ENCODE measurements at places on chromosomes 2 and 18.

GRCh38 chr2:30662268-30663131 is 144.7 kb downstream of the CAPN13 start:
- no peak for DNase-seq

- DNase-seq = no peak
Observed at GRCh38 chr18:67117804-67118203, 398.7 kb downstream of the DSEL start.

- DNase-seq = no peak
Observed at GRCh38 chr2:174708713-174709112, 55.6 kb downstream of the CHRNA1 start.

DNA sequence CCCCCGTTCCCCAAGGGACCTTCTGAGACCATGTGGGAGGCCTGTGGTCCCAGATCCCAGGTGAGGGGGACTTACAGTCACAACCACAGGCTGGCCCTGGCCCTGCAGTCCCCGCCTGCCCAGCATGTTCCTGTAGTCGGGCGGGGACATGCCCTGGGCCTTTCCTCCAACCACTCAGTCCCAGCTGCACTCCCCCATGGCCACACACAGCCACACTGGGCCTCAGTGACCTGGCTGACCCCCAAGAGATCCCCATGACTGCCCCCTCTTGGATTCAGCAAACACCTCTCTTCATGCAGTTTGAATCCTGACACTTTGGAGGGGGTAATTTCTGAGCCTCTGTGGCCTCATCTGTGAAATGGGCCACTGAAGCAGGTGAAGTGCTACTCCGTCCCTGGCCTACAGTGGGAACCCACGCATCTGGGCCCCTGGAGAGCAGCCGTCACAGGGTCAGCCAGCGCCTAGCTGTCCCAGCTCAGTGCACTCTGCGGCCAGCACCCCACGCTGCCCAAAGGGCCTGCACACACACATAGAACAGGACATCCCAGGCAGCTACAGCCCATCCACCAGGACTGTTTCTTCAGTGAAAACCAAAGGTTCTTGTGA is 12.7 kb upstream of the ARHGEF4 start:
- DNase-seq = no peak

DNA sequence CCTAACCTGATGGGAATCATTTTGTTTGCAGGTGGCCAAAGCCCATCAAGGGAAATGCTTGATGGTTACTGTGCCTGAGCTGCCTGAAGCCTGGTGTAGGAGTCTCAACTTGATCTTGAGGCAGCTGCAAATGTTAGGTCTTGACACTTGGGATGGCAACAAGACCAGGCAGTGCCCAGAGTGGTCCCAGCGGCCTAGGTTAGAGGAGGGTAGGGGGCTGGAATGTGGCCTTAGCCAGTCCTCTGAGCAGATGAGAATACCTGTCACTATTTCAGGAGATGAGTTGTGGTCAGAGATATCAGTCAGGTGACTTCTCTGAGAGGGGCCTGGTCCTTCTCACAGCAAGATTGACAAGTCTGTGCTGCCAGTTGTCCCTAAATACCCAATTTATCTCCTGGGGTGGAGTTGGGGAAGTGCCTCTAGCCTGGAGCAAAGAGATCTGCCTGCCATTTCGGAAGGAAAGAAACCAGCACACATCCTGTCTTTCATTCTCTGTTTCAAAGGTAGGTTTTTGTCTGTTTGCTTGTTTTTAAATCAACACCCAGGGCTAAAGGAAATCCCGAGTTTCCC is 13.4 kb downstream of the SPTBN1 start:
- DNase-seq = no peak

DNA sequence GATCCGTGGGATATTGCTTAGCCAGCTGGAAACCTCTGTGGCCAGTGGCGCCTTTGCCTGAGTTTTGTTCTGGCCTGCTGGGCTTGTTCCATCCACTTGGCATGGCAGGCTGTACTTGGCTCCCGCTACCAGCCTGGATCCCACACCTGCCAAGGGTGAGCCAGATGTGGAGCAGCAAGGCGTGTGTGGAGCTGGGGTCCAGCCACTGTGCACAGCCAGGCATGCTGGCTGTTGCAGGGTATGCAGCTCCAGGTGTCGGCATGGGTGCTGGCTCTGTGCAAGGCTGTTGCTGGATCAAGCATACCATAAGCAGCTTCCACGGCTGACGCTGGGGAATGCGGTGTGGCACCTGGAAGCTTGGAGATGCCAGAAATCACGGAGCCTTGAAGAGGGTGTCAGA is 34.5 kb downstream of the PTPN4 start:
- DNase-seq = no peak

DNA sequence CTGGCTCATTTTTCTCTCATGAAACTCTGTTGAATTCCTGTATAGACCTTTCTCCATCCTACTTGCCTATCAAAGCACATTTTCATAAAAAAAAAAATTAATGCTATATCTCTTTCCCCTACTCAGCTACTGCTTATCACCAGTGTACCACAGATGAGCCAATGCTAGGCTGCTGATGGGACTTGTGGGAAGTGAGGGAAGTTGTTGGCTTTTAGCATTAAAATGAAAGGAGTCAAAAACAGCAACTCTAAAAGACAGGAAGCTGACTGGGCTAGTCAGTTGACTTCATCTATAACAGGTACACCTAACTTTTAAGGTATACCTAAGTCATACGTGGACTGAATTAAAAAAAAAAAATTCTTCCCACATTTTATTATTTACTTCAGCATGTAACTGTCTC is 102.1 kb downstream of the FAM117B start:
- no peak for DNase-seq

DNA sequence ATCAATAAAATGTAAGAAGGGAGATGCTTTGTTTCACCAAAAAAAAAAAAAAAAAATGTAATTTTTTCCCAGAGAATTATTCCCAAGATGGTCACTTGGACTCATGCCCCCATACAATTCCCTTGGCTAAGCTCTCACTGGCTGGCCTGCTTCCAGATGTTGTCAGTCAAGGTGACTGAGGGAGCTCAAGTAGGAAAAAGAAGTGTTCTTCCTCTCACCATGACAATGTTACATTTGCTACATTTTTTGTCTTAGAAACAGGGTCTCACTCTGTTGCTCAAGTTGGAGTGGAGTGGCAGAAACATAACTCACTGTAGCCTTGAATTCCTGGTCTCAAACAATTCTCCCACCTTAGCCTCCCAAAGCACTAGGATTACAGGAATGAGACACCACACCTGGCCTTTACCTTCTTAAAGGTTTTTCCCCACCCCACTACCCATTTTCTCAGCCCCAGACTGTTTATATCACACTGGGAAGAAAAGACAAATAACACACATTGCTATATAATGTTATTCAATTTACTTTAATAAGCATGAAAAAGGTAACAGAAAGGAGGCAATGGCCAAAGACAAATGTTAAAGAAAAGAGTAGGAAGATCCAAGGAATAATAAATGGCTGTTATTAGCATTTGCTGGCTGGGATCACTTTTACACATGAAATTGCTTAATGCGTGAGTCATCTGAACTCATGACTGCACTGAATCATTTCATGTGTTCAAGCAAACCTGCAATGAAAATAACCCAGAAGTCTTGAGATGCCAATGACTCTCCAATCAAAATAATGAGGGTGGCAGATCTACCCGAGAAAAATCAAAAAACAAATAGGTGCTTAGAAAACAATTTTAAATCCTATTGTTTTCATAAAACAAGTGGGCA is 45.2 kb downstream of the ACVR1 start:
- no peak for DNase-seq

DNA sequence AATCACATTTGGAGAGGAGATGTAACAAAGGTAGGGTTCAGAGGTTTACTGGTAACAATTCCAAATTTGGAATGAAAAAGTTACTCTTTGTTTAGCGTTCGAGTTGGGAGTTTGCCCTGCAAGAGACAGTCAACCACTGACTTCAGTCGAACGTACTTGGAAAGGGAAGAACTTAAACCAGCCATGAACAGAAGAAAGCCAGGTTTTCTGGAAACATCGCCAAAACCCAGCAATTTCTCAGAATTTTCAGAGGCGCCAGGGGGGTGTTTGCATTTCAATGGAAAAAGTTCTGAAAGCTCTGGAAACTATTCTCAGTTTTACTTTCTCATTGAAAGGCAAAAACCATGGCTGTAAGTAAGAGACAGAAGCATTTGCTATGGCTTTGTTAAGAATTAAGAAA is 28.5 kb upstream of the AQP4 start:
- DNase-seq = no peak

DNA sequence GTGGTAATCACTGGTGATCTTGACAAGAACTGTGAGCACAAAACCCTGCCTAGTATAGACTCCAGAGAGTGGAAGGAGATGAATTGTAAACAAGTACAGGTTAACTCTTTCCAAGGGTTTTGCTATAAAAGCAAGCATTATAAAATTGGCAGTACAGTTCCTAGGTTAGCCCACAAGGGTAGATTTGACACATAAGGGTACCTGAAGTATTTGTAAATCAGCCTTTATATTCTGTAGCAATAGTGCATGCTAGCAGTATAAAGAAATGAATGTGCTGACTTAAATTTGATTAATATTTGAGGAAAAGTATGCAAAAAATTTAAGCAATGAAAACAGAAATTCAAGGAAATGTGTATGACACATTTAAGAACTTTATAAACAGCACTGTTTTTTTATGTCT is 42.4 kb downstream of the SP3 start:
- DNase-seq = no peak

DNA sequence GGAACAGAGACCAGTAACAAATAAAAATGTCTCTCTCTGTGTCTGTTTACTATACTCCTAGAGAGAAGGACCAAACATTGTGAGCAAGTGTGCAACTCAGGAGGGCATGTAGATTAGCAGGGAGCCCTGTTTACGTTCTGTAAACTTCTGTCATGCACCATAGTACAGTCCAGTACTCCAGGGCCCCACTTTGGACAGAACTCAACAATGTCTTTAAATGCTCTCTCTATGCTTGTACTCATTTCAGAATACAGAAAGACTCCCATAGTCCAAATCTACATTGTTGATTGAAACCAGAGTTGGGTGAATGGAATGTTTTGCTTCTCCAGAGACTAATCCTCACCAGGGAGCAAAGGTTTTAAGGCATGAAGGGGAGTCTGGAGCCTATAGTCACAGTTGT is 934.8 kb downstream of the NRXN1 start:
- no peak for DNase-seq

- DNase-seq = no peak
Observed at GRCh38 chr18:79720359-79720733, 40.7 kb downstream of the CTDP1 start.

GRCh38 chr2:42010743-42011298 is 37.0 kb upstream of the PKDCC start:
- no peak for DNase-seq

- DNase-seq = no peak
Observed at GRCh38 chr2:215693193-215693998, 257.5 kb upstream of the FN1 start.

DNA sequence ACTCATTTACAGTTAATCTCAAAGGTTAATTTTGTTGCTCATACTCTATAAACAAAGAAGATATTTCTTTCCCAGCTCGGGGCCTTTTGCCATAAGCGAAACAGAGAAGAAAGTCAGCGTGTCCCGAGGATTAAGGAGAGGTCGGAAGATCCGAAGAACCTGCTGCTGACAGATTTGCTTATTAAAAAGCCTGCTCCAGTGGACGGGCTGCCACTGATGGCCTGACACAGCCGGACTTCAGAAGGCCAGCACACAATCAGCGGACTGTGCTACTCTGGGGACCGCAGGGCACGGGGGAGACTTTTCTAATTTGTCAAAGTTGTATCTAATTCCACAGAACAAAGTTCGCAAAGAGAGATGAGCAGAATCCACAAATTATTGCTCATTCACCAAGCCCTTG is 315.4 kb downstream of the ETAA1 start:
- DNase-seq = no peak

GRCh38 chr18:9825571-9826073 is 60.2 kb upstream of the TXNDC2 start:
- no peak for DNase-seq

DNA sequence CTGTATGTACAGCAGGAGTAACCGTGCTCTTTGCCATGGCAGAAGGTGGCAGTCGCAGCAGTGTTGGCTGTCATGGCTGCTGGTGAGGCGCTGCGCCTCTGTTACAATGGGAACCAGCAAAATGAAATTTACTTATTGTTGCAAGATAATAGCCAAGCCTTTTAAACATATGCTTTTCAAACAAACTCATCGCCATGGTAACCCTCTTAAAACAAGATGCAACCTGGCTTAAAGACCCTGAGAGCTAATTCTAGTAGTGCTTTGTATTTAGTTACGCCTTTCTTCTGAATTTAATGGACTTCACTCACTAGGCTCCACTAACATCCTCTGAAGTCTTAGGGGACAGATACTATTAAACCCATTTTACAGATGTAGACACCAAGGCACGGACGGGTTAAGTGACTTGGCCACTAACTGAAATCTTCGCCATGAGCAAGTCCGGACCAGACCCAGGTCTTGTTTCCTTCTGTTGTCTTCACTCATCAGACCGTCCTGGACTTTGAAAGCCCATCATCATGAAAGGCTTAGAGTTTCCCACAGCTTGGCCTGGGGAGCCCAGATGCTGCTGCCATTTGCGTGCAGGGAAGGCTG is 111.6 kb upstream of the ODC1 start:
- no peak for DNase-seq

DNA sequence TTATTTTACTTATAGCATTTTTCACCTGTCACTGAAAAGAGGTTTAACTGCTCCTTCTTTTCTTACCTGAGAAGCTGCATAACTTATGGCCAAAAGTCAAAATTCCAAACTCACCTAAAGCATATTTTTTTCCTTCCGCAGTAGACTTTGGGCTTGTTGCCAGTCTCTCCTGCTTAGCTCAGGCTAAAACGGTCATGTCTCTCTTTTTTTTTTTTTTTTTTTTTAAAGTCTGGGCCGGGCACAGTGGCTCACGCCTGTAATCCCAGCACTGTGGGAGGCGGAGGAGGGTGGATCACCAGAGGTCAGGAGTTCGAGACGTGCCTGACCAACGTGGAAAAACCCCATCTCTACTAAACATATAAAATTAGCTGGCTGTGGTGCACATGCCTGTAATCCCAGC is 113.5 kb downstream of the RTN4 start:
- DNase-seq = no peak

DNA sequence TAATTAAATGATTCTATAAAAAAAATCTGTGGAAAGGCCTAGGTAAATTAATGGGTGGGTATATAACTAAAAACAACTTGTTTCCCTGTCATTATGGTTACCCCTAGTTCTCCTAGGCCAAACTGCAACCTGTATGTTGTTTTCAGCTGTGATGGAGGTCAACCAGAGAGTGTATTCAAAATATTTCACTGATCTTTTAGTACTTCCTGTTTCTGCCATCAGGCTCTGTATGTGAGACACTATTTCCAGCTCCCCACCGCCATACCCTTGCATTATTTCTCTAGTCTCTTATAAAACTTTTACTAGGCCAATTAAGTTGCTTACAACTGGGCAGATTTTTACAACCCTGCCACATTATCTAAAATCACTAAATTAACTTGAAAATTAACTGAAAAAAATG is 21.0 kb upstream of the CDKL4 start:
- no peak for DNase-seq

Measured in activated T-helper 1 cell treated with Interleukin-2 at 50 U/mL for 16 hours (primary cell).